ENCODE measurements at places on chromosomes 3 and 15.
A peak's percentile ranks its signal among the peaks of the same experiment; 100 is the strongest.

DNA sequence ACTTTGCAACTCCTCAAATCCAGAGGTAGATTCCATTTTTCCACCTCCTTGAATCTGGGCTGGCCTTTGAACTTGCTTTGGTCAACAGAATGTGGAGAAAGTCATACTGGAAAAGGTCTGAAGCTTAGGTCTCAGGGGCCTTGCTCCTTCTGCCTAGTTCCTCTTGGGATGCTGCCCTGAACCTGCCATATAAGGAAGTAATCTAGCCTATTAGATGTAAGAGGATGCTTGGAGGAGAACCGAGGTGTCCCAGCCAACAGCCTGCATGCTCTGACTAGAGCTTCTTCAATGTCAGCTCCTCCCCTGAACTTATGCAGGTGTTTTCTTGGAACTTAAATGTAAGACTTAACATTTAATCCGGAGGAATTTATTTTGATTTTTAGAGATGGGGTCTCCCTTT lies 2.0 kb upstream of the TMED3 start:
- DNase-seq, result no peak

- DNase-seq, result no peak
These were observed 784.0 kb downstream of the ZPLD1 start for GRCh38 chr3:103218793-103219192.

DNA sequence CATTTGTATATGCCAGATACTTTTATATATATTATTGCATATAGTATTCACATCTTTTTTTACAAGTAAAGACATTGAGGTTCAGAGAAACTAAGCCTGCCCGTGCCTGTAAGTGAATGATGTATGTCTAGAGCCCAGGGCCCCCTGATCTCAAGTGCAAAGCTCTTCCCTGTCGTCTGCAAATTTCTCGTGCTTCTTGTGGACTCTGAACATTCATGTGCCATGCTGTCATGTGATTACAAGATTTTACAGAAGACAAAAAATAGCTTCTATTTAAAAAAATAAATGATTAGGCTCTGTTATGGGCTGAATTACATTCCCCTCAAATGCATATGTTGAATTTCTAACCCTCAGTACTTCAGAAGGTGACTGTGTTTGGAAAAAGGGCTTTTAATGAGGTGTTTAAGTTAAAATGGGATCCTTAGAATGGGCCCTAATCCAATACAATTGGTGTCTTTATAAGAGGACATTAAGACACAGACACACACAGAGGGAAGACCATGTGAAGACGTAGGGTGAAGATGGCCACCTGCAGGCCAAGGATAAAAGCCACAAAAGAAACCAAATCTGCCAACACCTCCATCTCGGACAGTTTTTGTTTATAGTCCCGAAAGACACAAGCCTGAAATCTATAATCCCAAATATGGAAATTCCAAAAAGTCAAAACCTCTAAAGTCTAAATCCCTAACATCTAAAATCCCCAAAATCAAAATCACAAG lies 3.9 kb upstream of the MASP1 start:
- no peak for DNase-seq

DNA sequence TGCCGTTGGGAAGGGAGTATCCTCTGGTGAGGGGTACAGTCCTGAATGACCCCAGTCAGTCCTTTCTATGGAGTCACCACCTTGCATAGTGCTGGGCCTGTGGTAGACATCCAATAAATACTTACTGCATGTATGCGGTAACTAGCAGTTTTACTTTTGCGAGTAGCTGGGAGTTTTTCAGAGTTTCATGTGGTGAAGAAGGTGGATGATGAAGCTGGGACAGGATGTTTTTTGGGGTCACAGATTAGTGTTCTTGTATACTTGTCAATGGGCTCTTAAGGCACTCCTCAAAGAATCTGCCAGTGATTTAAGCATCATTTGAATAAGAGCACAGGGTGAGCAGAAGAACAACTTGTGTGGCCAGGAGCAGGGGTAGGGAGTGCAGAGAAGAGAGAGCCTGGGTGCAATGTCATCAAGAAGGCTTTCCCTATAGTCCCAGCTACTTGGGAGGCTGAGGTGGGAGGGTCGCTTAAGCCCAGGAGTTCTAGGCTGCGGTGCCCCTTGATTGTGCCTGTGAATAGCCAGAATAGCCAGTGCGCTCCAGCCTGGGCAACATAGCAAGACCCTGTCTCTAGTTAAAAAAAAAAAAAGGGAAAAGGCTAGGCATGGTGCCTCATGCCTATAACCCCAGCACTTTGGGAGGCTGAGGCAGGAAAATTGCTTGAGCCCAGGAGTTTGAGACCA lies 22.1 kb downstream of the PPCDC start:
- no peak for DNase-seq

GRCh38 chr3:167100200-167100599 lies 279.9 kb downstream of the ZBBX start:
- DNase-seq, result no peak

DNA sequence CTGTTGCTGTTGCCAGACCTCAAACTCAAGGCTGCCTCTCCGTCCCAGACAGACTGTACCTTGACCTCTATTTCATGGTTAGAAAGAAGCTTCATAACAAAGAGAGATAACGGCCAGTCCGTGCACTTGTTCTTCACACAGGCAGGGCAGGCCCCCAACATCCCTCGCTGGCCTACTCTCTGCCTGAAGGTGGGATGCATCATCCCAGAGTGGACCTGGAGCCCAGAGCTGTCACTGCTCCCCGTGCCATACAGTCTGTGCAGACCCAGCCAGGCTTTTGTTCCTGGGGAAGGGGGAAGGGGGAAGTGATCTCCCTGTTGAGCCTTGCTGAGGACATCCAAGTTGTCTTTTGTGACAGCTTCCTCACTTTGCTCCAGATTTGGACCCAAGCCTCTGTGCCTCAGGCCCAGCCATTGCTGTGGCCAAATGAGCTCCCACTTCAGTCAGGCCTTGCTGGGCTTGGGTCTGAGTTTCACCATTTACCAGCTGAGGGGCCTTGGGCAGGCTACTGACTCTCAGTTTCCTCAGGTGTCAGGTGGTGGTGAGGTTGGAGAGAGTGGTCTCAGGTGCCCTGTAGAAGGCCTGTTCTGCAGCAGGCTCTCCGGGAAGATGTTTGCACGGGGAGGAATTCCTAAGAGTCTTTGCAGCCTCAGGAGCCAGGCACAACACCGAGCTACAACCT lies 141.6 kb downstream of the DNAJB8 start:
- DNase-seq, result no peak

- no peak for DNase-seq
These were observed 83.4 kb upstream of the NANOGP8 start for GRCh38 chr15:35168464-35168863.

DNA sequence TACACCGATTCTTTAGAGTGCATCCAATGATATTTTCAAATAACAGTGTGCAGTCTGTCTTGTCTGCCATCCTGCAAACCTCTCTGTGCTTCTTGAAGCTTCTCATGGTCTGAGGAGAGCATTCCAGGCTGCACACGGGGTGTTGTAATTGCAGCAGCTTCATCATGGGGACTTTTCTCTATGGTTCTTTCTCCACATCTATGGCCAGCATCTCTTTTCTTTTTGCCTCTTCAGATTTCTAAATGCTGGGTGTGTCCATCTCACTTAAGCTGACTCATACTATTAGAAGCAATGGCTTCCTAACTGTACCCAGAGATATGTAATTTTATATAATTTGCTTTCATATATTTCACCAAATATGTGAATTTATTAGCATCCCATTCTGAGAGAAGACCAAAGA lies 63.8 kb upstream of the EPHB3 start:
- DNase-seq, result no peak

DNA sequence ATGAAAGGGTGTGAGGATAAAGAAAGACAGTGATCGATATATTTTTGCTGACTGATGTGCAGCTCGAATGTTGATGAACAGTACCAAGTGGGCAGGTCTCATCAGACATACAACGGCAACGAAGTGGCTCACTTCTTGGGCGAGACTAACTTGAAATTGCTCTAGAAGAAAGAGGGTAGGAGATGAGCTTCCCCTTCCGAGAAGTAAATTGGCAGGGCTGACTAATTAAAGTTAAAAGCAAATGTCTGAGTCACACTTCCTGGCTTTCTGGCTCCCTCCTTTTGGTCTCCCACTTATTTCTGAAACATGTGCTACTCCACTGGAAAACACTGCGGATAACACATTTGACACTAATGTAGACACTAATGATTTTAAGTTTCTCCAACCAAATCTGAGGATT lies 228.3 kb downstream of the ABHD5 start:
- DNase-seq, result no peak

DNA sequence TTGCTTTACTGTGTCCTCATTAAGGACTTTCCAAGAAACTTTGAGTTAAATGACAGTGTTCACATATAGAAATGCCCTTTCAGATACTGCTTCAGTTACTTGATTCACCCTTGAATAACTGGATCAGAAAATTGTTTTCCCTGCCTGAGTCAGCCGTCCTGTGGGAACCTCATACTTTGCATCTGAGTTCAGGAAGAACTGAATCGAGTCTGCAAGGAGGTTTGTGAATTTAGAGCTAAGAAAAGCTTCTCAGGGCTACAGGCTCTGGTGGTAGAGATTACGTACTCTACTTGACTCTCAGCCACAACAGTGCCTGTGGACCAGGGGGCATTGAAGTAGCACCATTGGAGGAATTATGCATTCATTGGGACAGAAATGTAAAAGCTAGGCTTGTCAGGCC lies 252.4 kb upstream of the C2CD4B start:
- DNase-seq, result no peak

DNA sequence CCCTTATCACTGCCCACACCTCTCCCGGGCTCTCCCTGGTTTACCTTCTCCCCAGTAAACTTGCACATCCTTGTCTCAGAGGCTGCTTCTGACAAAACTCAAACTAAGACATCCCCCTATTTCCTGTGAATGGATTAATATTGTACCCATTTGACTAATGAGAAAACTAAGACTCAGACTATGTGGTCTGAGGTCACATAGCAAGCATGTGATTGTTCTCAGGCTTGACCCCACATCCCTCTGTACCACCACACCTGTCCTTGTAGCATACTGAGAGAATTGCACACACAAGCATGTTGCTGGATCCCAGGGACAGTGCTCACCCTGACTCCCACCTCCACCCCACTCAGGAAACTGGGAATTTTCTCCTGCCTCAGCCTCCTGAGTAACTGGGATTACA lies 90.7 kb upstream of the HES1 start:
- DNase-seq, result no peak

- no peak for DNase-seq
These were observed 61.5 kb downstream of the CHRD start for GRCh38 chr3:184441202-184441900.

DNA sequence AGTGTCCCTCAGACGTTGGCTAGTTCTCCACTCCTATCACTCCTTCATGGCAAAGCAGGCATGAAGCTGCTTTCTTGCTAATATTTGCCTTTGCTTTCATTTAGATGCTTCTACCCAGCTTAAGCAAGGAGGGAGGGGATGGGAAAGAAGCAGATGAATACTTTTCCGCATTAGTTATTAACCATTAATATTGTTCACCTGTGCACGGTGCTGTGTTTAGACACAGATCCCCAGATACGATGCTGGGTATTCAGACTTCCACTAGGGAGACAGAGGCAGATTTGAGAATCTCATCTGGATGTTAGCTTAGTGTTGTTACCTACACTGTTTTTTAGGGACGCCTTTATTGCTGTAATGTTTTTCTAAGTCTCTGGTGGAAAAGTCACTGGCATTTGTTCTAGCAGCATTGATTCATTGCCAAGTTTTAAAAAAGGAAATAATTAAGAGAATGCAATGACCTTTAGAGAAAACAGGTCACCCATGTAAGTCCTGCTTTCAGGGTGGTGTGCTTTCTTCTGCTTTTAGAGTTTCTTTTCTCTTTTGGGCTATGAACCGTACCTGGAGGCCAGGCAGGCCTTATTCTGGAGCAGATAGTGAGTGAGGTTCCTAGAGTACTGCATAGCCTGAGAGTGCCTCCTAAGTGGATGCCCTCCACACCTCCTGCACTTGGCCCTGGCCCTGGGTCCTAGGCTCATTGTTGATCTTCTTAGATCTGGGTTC lies 55.5 kb downstream of the MYZAP start:
- no peak for DNase-seq

- no peak for DNase-seq
These were observed 48.6 kb downstream of the SLC25A26 start for GRCh38 chr3:66269411-66269810.

DNA sequence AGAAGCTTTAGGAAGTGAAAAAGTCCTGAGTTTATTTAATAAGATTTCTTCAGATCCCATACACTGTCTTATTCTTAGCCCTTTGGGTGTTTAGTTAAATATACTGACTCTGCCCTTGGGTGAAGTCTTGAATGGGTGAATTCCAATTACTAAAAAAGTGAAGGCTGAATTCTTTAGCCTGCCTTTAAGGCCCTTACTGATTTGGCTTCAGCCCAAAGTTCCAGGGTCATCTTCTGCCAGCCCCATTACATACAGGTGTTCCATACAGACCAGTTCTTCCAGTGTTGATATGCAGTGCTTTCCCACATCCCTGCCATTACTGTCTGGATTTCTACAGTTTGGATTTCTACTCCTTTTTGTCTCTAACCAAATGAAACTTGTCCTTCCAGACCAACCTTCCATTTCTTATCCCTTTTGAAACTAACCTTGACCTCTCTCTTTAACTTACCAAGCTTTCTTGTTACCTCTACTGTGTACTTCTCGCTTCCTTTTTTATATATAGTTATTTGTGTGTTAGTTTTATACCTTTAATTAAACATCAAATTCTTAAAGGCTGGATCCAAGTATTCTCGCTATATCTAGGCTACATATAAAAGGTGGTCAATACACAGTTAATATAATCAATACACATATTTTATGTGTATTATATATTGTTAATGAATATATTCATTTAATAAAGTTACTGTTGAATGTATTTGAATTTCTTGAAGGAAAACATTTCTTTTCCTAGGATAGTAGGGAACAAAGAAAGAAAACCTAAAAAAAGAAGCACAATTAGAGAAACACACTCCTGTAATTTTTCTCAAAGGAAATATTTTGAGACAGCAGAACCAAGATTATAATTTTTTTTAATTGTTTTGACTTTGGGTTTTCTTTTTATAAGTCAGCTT lies 15.0 kb downstream of the MBNL1 start:
- no peak for DNase-seq

DNA sequence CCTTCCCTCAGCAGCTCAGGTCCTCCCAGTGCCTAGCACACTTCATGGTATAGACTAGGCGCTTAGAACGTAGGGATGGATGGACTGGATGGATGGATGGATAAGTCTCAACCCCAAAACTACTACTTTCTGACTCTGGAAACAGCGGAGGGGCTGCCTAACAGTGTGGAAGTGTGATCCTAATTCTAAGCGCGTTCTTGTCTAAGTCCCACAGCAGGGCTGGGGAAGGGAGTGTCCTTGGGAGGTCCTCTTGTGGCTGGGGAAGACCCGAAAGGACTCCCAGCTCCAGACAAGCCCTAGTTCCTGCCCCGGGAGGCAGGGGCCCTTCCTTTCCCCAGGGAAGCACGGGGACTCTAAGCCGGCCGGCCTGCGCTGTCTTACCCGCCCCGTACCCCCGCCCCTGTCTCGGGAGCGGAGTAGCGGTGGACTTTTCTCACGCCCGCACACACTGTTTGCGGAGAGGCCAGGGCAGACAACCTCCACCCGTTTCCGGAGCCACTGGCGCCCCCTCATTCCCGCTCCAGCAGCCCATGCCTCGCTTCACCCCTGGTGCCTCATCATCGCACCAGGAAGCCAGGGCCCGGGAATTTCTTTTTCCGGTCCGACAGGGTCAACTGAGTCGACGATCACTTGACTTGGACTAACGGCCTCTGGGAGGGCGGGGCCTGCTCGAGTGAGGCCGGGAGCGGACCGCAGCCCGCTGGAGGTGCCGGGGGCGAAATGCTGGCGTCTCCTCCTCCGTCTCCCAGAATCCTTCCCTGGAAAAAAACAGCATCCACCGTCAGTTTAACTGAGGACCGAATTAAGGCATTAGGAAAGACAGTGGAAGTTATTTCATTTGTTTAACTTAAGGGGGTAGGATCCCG lies 133.3 kb downstream of the TBC1D2B start:
- peak; percentile 11 for DNase-seq

- DNase-seq, result no peak
These were observed 146.5 kb downstream of the NSMCE3 start for GRCh38 chr15:29123171-29123570.

GRCh38 chr3:190497811-190498210 lies 16.1 kb upstream of the IL1RAP start:
- no peak for DNase-seq

Measured in esophagus squamous epithelium (tissue), 5 donors.